ENCODE measurements at places on chromosomes 1 and 21. TPM values are rescaled to one million over a fixed set of nuclear protein-coding genes. Genes with fewer than 3 reads are reported as not detected.

- no peak for DNase-seq
Observed at GRCh38 chr1:118039170-118039569, 109.6 kb downstream of the WDR3 start.

GRCh38 chr1:145858238-145858900 lies 512 bp downstream of the PIAS3 start:
- DNase-seq = no peak

Gene GFI1
- total RNA-seq = 0.32 TPM

DNA sequence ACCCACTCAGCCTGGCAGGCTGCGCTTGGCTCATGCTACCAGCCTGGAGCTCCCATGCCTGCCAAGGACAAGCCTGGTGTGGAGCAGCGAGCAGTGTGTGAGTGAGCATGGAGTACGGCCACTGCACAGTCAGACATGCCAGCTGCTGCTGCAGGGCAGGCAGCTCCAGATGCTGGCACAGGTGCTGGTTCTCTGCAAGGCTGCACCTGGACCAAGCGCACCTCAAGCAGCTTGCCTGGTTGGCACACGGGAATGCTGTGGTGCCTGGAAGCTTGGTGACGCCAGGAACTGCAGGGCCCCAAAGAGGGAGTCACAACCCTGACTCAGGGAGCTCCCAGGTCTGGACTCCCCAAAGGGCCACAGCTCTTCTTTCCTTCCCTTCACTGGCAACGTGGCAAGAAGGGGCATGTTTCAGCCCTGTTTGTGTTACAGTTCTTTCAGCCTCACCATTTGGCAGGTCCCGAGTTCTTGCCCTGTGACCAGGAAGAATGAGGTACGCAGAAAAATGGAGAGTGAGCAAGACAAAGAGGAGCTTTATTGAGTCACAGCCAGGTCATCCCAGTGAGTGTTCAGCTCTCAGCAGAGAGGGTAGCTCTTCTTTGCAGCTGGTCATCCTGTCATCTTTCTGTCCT lies 26.1 kb downstream of the ACOT7 start:
- no peak for DNase-seq

GRCh38 chr1:178356299-178356698 lies 140.5 kb downstream of the CLEC20A start:
- DNase-seq = no peak

Gene AQP10
- total RNA-seq = not detected

- peak; percentile 99 for DNase-seq
Observed at GRCh38 chr1:109282952-109283747, at the start of gene PSRC1. Gene PSRC1 (minus strand): TSS chr1:109283145.

GRCh38 chr1:211344152-211344618 lies 17.6 kb downstream of the TRAF5 start:
- no peak for DNase-seq

DNA sequence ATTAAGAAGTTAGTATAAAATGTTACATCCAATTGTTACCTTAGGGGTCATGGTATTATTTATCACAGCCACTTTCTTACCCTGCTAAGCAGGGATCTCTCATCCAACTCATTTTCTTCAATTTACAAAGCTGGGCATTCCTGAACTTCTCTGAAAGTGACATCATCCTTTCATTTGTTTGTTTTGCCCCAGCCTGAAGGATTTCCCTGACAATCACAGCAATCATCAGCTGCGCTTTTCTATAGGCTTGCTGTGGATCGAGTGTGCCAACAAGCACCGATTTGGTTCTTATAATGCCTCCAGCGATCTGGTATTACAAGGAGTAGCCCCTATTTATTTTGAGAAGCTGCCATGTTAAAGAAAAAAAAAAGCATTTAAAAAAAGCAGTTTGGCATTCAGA lies 240.2 kb downstream of the USH2A start:
- no peak for DNase-seq

- DNase-seq = no peak
Observed at GRCh38 chr1:176866011-176866714, 298.3 kb downstream of the ASTN1 start.

DNA sequence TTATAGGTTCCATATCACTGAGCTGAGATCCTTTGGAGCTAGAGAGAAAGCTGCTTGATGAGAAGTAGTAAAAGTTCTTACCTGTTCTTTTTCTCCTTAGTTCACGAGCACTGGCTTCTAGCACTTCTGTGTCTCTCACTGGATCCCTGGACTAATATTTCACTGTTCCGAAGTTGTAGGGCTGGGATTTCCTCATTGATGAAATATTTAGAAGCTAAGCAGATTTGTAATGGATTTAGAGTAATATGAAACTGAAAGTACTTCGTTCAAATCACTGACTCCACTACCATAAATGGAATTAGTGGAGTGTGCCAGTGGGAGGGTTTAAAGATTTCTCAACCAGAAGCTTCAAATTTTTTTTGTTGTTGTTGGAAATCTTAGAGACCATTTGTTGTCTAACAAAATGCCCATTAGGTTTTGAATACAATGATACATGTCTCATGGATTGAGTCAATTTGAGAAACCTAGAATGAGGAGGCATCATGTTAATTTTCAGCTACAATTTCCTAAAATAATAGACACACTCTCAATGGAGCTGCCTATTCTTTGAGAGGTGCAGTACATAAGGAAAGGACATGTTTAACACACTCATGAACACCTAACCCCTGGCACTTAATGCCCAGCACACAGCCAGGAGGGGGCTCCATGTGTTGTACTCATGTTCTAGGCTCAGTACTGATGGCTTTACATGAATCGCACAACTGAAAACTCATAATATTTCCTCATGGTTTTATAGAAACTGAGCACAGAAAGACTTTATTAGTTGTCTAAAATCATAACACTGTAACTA lies at the start of gene GBP1:
Gene GBP1, minus strand, starts transcription at position 130 of the 790 bp plus-strand sequence. CDS start 1,974 bp downstream, outside the sequence.
- DNase-seq = no peak

DNA sequence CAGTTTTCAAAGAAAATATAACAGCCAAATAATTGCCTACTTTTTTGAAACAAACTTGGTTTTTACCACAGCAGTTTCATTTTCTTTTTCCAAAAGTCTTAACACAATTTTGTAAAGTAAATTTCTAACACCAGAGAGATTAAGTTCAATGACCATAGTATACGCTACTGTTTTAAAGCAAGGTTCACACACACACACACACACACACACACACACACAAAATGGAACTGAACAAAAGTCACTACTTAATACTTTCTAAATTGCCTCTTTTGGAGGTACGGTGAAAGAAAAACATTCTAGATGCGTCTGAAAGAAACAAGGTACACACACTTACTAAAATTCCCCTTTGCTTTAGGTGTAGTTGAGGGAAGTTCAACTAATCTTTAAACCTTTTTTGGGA lies 30.1 kb downstream of the C21orf91 start:
- DNase-seq = no peak

Gene TDRD10
- total RNA-seq = 3.6 TPM

Gene SERPINC1
- total RNA-seq = not detected

Gene NCAM2
- 4.2 TPM for total RNA-seq

- DNase-seq = no peak
Observed at GRCh38 chr1:71039661-71040262, 7.9 kb downstream of the PTGER3 start.

GRCh38 chr1:58358346-58358745 lies 188.2 kb downstream of the OMA1 start:
- peak; percentile 50 for DNase-seq

DNA sequence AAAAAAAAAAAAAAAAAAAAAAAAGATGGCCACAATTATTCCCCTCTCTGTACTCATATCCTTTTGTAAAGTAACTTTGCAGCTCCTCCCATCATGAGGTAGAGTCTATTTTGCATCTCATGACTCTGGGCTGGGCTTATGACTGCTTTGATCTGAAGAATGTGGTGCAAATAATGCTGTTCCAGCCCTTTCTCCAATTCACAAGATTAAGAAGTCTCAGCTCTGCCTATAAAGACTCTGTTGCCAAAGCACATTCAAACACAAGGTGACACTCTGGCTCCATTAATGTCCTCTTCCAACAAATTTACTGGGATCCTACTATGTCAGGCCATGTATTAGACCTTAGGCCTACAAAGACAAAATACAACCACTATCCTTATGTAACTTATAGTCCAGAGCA lies 64.8 kb upstream of the PTCH2 start:
- no peak for DNase-seq

Gene VPS72
- total RNA-seq = 53.0 TPM

Gene ETS2
- total RNA-seq = 53.9 TPM

- DNase-seq = no peak
Observed at GRCh38 chr1:163807331-163808049, 485.7 kb downstream of the NUF2 start.

DNA sequence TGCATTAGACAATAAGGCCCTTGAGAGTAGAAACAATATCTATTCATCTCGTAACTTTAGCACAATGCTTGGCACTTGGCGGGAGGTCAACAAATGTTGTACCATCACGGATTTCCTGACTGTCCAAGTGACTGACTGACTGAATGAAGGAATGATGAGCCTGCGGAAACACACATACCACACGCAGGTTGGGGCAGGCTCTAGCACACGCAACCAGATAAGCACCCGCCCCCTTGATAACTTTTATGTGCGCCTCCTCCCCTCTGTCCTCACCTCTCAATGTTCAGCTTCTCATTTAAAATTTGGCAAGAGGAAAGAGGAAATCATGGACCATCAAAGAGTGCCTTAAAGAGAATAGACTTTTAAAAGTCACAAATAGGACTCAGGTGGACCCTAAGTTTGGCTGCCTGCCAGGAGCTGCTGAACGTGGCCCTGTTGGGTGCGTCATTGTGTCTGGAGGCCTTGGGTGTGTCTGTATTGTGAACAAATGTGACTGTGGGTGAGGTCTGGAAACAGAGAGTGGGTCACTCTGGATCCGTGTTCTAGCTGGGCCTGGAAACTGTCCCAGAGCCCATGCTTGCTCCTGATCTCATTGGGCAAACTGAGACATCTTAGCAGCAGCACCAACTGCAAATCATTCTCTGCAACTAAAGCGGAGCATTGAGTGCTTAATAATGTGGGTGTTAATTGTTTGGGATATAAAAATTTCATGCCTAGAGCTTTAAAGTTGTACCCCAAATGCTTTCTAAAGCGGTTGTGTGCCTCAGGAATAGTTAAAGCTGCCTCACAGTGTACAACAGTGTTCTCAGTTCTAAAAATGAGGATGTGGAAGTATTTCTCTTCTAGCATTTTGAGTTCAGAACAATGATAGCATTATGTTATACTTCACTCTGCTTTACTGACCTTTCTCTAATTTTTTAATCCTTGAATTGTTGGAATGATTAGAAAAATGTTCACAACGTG lies 47.6 kb upstream of the ABCG1 start:
- DNase-seq = no peak

Gene B4GALT2
- total RNA-seq = 79.8 TPM

Gene GNG4
- 0.80 TPM for total RNA-seq

Gene CRNN
- not detected for total RNA-seq

- no peak for DNase-seq
Observed at GRCh38 chr1:153723687-153724086, 4.2 kb upstream of the INTS3 start.

GRCh38 chr21:42475036-42475435 lies 21.0 kb downstream of the RSPH1 start:
- DNase-seq = no peak

DNA sequence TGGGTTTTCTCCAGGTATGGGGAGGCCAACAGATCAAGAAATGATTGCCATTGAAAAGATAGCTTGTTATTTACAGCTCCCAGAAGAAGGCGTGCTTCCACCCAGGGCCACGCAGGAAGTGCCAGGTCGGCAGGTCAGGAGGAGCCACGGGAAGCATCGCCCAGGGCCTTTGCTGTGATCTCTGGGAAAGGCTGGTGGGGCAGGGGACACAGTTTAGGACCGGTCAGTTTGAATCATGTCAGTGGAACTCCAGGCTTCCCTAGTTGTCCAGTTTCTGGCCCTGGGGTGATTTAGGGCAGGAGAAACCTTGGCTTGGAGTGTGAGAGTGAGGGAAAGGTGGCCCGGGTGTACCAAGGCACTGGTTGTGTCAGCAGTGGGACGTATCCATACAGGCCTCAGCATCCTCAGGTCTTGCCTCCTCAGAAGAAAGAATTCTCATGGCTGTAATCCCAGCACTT lies 11.4 kb downstream of the PLA2G5 start:
- DNase-seq = no peak

Gene TMEM52
- 1.4 TPM for total RNA-seq

DNA sequence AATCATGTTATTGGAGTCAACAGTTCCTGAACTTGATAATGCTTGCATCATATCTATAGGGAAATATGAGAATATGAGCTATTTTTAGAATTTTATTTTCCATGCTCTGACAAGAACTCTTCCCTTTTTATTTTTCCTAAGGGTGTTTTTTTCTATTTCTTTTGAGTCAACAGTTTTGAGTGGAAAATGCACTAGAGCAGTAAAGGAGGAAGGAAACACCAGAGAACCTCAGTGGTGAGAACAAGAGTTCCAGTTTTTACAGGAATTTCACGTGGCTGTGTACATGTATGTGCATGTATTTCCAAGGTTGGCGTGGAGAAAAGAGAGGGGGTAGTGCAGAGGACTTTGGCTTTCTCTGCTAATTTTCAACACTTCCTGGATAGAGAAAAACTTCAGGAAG lies 63.6 kb upstream of the TNFSF18 start:
- DNase-seq = no peak

GRCh38 chr1:100657876-100658715 lies 61.4 kb upstream of the VCAM1 start:
- DNase-seq = no peak

- DNase-seq = no peak
Observed at GRCh38 chr1:223667484-223668182, 2.1 kb upstream of the CAPN8 start.

DNA sequence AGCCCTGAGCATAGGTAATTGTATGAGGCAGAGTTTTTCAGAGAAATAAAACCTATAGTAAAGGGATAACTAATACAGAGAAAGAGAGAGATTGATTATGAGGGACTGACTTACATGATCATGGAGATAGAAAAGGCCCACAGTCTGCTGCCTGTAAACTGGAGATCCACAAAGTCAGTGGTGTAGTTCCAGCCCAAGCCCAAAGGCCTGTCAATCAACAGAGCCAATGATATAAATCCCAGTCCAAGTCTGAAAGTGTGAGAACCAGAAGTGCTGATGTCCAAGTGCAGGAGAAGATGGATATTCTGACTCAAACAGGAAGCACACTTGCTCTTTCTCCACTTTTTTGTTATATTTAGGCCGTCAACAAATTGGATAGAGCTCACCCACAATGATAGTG lies 340.1 kb upstream of the RGS18 start:
- no peak for DNase-seq

Gene OR2AK2
- not detected for total RNA-seq

- no peak for DNase-seq
Observed at GRCh38 chr1:101388904-101389546, 152.2 kb downstream of the S1PR1 start.

DNA sequence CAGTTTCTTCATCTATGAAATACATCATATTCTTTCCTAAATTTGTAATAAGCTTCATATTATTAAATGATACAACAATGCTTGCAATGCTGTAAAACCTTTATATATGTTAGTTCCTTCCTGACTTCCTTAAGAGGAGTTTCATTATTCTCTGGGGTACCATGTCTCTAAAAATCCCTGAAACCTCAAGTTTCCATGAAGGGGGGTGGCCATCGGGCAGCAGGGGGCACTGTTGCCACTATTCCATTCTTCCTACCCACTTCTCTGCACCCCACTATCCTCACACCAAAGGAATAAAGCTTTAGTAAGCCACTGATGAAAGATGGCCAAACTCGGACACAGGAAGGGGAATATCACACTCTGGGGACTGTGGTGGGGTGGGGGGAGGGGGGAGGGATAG lies 9.0 kb upstream of the DMRTB1 start:
- no peak for DNase-seq

Data from esophagus muscularis mucosa (tissue), 4 donors.